ENCODE measurements at places on chromosomes 12 and 14. TPM values are rescaled to one million over a fixed set of nuclear protein-coding genes. Genes with fewer than 3 reads are reported as not detected.

OR6C2 gene
- total RNA-seq = not detected

GYS2 gene
- not detected for total RNA-seq

SLC5A8 gene
- not detected for total RNA-seq

DNA sequence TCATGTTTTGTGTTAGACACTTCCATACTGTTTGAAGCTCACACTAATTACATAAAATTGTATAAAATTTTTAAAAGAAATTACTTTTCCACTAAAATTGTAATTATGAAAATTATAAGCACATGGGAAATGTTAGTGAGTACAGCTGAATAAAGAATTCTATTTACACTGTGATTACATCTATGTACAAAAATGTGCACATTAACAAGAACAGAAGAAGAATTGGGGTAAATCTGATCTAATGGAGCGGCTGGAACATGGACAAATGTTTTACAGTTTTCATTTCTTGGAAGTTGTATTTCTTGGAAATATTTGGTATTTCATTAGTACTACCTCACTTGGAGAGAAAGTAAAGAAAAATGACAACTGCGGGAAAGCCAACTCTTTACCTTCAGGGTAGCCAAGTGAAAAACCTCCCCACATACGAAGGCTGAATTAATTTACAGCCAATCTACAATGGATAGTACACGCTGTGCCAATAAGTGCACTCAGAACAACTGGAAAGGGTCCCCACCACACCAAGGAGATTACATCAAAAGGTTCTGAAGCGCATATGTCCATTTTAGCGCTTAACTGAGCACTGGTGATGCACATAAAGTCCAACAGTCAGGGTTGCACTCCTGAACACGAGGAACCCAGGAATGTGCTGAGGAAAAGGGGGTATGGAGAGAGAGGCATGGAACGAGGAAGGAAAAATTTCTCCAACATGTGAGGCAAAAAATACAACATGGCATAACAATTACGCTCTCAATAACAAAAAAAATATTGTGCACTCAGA lies 17.5 kb downstream of the MED13L start:
- no peak for DNase-seq
- H3K4me1 ChIP-seq = peaks cover 19% of the 10 kb centered on the region
- no peak overlapping the region for H3K4me3 ChIP-seq

- no peak for DNase-seq
- H3K27ac ChIP-seq = no peak overlapping the region
- H3K27me3 ChIP-seq = peaks cover 4% of the 10 kb centered on the region
- peaks cover 8% of the 10 kb centered on the region for H3K4me1 ChIP-seq
- H3K36me3 ChIP-seq = no peaks in the 10 kb centered on the region
These were observed 27.5 kb downstream of the APOBEC1 start for GRCh38 chr12:7638064-7638759.
